ENCODE measurements at places on chromosomes 4 and X.

GRCh38 chr4:181443021-181443420 is 800.2 kb upstream of the TENM3 start:
- no peak for DNase-seq

GRCh38 chrX:40694802-40695201 is 40.5 kb downstream of the MED14 start:
- peak; percentile 55 for DNase-seq

- DNase-seq: no peak
Observed at GRCh38 chrX:12419591-12419990, 281.3 kb downstream of the FRMPD4 start.

DNA sequence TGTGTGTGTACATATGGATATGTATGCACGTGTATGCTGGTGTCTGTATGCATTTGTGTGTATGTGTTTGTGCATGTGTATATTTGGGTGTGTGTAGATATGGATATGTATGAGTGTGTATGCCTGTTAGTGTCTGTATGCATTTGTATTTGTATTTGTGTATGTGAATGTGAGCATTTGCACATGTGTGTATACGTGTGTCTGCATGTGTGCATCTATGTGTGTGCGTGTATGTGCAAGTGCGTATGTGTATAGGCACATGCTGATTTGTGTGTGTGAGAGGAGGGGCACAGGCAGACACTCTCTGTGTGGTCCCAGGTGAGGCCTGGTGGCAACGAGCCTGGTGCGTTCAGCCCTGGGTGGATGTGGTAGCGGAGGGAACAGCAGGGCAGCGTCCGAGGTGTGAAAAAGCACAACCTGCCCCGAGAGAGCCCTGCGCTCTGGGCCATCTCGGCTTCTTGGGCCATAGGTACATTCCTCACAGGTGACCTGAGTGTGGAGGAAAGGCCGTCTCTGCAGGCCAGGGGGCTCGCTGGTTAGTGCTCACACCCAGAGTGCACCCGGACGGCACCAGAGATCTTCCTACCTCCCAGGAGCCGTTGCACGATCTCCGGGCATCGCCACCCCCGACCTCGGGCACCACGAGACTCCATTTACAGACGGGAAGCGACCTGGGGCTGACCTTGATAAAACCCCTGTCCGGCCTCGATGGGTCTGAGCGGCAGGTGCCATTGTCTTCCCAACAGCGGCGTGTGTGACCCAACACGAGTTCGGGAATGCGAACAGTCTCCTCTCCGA is 45.0 kb downstream of the ASMT start:
- no peak for DNase-seq

DNA sequence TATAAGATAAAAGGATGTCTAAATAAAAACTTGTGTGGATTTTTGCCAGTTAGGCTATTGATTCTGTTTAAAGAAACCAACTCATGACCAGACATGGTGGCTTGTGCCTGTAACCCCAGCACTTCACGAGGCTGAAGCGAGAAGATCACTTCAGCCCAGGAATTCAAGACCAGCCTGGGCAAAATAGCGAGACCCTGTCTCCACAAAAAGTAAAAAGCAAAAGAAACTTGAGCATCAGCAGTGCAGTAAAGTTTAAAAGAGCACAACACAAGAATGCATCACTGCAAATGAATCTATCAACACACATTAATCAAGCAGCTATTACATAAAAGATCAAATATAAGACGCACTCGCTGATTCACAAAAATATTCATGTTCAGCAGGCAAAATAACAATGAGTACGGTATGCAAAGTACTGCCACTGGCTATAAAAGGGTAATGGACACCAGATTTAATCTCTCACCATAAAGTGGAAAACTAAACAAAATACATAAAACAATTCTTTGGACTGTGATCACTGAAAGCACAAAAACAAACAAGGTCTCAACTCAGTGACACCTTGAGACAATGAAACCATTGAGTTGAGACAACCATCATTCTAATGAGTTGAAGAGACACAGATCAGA is 41.3 kb downstream of the LRBA start:
- no peak for DNase-seq

DNA sequence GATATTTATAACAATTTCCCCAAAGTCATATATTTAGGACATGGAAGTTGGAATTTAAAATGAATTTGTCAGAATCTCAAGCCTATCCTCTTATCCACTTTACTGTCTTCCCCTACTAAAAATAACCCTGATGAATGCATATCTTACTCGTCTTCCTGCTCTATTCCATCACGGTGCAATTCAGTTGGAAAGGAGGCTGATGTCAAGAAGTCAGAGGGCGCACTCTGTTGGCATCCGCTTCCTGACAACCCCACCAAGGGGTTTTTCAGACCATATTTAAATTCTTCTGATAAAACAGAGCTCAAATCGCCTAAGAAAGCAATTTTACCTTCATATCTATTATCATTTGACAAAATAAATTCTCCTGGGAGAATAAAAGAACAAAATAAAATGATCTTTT is 233.5 kb downstream of the ARHGAP24 start:
- peak; percentile 35 for DNase-seq

- DNase-seq: peak; percentile 20
Observed at GRCh38 chrX:5916945-5917344, 311.7 kb downstream of the NLGN4X start.

- no peak for DNase-seq
Observed at GRCh38 chr4:158003212-158003611, 169.6 kb downstream of the GASK1B start.

DNA sequence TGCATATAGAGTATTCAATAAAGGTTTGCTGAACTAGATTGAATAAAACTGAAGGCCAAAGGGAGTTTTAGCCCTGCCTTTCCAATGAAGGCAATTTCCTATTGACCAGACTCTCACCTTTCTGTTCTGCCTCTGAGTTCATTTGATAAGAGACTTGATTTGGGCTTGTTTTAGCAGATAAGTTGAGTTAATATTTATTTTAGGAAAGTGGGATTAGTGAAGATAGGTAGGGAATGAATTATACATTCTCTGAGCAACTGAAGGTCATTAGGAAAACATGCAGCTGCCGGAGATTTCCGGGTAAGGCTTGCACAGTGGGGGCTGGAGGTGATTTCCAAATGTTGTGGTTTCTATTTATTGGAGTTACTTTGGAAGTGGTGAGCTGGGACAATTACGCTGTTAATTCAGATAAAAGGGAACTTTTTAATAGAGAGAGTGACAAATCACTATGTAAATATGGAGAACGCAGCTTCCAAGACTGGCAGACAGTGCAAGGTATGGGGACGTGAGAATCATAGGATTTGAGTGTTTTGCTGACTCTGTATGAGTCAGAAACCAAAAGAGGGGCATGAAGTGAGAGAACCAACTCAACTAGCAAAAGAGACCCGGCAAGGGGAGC is 553.6 kb upstream of the BOD1L1 start:
- DNase-seq: no peak

DNA sequence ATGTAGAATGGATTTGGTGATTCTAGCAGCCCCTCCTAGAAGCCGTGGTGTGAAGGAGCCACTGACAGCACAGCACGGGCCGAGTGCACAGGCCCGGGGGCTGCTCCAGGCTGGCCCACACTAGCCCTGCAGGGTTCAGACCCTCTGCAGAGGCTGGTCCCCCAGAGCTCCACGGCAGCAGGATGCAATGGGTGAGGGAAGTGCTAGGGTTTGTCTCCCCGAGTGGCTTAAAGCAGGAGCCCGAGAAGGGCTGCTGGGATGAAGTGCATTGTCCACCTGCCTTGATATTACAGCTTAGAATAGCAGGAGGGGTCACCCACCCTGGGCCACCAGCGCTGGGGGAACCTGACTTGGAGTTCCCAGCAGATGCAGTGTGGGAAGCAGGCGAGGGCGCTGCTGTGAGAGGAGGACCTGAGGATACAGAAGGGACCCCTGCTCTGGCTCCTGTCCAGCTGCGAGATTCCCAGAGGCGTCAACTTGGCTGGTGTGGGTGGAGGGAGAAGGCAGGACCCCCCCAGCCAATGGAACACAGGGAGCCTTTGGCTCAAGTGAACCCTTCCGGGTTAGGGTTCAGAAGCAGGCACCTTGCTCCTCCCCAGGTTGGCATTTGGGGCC is 30.0 kb downstream of the WDR1 start:
- no peak for DNase-seq

DNA sequence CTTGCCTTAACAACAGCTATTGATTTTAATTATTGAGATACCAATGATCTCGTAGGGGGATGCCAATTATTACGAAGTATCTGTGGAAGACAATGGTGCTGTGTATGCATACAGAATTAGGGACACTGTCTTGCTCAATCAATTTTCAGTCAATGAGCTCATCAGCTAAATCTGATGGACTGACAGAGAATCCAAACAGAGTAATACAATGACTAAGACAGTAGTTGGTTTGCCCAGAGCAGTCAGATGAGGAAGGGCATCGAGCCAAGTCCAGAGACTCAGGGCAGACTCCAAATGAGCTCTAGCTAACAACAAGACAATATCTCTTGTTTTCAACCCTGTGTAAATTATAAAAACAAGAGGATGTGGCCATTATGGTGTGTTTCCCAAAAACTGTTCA is 14.7 kb upstream of the GSX2 start:
- peak; percentile 82 for DNase-seq

- DNase-seq: no peak
Observed at GRCh38 chr4:94669672-94670664, 87.8 kb upstream of the BMPR1B start.

GRCh38 chrX:20361081-20361889 is 94.6 kb upstream of the RPS6KA3 start:
- no peak for DNase-seq

DNA sequence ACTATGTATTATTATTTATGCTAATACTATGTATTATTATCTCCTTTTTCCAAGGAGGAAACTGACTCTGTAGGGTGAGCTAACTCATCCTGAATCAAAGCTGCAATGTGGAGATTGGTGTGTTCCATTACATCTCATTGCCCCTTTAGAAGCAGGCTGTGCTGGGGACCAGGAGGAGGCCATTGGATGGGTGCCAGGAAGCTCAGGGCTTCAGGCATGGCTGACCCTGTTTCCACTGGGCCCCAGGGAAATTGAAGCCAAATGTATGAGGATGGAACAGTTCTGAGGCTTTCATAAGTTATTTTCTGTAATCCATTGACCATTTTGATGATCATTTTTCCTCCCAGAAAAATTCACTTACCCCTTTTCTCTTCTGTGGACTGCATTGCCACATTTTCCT is 418.8 kb upstream of the ZFP42 start:
- DNase-seq: no peak

- DNase-seq: no peak
Observed at GRCh38 chr4:142703694-142704309, 142.3 kb downstream of the INPP4B start.

DNA sequence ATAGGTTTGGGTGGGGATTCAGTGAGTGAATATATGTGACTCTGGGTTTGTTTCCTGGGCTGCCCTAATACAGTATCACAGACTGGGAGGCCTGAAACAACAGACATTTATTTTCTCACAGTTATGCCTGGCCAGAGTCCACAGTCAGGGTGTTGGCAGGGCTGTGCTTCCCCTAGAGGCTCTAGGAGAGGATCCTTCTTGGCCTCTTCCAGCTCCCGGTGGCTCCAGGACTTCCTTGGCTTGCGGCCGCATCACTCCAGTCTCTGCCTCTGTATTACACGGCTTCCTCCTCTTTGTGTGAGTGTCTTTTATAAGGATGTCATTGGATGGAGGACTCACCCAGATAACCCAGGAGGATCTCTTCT is 5.2 kb upstream of the JAKMIP1 start:
- no peak for DNase-seq

DNA sequence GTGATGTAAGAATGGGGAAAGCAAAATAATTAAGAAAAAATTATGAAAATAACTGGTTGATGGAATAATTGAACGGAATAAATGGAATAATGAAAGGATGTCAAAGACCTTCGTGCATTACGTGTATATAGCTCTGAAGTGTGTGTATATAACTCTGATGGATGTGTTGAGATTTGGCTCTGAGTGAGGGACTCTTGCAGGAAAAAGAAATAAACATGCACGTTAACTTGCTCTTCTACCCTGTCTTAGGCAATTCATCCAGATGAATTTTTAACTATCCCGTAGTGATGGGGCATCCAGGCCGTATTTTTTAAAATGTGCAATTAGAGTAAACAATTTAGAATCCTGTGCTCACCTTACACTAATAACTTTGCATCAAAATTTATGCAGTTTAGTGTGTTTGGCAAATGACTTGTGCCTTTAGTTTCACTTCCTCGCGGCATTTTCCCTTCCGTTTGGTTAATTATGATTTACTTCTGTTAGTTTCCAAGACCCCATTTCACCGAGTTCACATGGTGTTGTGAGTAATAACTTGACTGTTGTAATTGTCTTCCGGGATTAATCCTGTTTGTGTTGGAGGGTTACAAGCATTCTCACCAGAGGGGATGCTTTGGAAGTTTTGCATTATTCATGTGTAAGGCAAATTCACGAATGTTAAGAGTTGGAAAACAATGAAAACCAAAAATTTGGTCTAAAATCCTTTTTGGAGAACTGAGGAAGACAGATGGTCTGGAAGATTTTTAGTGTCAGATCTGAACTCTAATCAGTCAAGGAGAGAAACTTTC is 256.5 kb upstream of the FAT1 start:
- DNase-seq: no peak

DNA sequence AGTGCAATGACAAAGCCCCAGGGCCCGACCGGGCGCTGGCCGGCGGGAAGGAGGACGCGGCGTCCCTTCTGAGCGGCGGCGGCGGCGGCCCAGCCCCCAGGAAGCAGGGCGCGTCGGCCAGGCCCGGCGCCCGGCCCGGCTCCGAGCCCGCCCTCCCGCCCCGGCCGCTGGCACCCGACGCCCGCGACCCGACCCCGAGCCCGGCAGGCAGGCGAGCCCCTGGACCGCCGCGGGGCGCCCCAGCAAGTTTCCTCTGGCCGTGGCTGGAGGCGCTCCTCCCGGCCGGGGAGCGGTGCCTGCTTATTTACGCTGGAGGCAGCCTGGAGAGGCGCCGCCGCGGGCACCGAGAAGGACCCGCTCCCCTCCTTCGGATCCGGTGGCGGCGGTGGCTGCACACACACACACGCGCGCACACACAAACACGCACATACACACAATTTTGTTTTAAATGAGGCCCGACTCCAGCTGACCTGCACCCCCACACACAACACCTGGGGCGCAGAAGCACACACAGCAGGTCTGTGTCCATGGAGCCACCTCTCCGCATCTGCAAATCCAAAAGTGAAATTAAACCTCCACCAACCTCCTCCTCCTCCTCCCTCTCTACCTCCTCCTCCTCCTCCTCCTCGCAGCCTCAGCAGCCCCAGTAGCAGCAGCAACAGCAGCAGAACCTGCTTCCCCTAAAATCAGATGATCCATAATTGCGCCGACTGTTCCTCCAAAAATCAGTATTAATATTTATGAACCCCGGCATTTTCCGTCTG is 669 bp downstream of the IRF2 start:
- DNase-seq: peak; percentile 49

GRCh38 chr4:151743128-151743854 is 17.5 kb downstream of the GATB start:
- no peak for DNase-seq

DNA sequence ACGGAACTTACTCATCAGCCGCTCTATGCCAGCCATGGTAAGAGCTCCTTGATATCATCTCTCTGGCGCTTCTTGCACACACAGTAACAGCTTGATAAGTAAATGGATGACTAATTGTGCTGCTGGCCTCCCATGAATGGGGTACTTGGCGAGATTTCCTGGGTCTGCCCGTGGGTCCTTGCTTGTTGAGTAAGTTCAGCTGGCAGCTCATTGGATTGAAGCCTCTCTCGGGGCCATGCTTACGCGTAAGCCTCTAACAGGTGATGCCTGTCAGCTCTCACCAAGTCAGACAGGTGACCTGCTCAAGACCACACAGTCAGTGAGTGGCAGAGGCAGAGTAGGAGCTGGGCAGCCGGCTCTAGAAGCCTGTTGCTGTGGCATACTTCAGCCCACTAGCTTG is 7.7 kb downstream of the NSG1 start:
- no peak for DNase-seq

- peak; percentile 86 for DNase-seq
Observed at GRCh38 chr4:11543706-11544105, 115.0 kb upstream of the HS3ST1 start.

Measured in suppressor macrophage treated with lipopolysaccharide for 1 hour (primary cell).